GM12891 (cell line): ENCODE measurements at places on chromosomes 7 and 10.

DNA sequence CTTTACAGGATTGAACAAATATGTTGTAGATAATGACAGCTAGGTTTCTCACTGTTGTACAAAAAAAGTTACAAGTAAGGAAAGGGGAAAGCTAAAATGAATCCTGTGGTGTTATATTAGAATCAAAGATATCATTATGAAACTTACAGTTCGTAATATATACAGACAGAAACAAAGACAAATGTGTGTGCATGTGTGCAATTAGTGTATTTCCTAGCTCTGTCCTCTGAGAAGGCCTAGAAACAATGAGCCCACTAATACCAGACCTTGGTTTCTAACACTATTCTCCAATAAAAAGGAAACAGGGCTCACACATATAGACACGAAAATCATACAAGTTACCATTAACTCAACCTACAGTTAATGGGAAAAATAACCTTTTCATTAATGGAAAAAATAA lies 8.0 kb downstream of the KDM7A start:
- no peak for DNase-seq

DNA sequence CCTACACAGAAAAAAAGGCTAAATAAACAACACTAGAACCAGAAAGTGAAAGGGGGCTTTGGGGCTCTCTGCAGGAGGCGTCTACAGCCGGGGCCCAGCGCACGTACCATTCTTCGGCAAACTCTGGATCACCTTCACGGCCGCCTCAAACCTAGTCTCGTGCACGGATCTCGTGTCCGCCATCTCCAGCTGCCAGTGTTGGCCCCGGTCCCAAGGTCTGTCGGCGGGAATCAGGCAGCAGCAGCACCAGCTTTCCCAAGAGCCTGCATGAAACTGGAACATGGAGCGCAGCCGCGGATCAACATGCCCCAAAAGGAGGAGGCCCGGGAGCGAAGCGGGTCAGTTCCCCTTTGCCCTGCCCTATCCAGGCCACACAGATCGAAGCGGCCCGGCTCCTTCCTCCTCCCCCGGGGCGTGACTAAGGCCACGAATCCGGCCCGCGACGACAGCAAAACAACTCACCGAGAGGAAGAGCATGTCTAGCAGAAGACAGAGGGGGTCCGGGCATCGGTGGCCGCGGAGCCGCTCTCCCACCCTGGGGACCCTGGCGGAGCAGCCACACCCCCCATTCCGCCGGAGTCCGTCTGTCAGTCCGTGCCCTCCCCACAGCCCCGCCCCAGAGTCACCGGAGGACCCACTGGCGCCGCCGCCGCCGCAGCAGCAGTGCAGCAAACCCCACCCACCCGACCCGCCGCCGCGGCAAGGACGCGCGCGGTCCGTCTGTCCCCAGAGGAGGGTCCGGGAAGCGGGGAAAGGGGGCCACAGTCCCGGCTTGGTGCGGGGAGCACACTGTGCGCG lies at the start of gene ACBD5:
Gene ACBD5 (minus strand): TSS at position 586 of the 798 bp plus-strand sequence. CDS start 109 bp downstream, at position 477.
- DNase-seq = no peak

DNA sequence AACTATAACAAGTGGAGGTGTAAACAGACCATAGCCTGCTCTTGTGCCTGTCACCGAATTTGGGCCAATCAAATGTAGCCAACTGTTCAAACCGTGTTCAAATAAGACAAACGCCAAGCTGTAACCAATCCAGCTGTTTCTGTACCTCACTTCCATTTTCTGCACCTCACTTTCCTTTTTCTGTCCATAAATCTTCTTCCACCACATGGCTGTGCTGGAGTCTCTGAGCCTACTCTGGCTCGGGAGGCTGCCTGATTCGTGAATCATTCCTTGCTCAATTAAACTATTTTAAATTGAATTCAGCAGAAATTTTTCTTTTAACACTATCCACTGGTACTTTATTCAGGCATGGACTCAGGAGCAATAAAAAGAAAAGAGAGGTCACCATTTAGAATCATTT lies 29.9 kb upstream of the COL1A2 start:
- no peak for DNase-seq

GRCh38 chr7:6422926-6423632 lies 24.7 kb downstream of the DAGLB start:
- DNase-seq = no peak

DNA sequence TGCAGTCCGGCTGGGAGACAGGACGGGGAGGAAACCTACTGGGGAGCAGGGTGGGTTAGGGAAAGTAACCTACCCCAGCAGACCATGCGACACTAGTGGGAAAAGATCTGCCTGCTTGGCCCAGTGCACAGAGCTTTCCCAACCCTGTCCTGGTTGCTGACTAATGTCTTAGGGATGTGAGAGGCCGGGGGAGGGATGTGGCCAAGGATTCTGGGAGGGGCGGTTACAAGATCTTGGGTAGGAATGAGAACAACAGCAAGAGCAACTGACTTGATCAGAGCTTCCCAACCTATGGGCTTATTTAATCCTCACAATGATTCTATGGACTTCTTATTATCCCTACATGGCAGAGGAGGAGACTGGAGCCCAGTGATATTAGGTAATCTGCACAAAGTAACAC lies 24.0 kb upstream of the EIF5AL1 start:
- no peak for DNase-seq

GRCh38 chr7:518630-519483 lies 789 bp downstream of the PDGFA start:
- no peak for DNase-seq

DNA sequence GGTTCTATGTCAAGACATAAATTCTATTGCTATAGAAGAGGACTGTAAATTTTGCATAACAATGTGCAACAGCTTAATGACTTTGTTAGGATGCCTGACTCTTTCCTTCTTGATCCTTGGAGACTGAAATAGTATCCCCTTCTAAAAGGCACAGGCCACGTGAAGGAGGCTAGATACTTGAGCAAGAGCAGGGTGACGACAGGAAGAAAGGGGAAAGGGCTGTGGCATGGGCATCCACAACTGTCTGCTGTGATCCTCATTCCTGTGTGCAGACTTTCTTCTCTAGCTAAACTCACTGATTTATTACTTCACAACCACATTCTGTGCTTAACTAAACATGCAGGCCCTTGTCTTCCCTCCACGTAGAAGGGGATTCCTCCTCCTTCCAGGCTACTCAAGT lies 1111.8 kb upstream of the C7orf33 start:
- DNase-seq = no peak

GRCh38 chr10:86795353-86795752 lies 38.9 kb downstream of the BMPR1A start:
- no peak for DNase-seq

DNA sequence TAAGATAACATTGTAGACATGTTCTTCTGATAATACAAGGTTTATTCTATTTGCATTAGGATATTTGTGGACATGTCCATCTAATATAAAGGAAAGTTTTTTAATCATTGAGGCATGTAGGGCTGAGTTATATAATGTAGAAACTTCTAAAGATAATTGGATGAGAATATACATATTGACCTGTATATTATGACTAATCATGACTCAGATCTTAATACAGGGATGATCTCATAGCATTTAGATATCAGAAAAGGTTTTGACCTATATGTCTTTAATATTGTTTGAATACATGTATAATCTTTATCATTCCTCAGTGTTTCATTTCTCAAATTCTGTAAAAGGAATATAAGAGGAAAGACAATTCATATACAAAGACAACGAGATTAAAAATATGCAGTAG lies 39.2 kb downstream of the CD36 start:
- DNase-seq = no peak

DNA sequence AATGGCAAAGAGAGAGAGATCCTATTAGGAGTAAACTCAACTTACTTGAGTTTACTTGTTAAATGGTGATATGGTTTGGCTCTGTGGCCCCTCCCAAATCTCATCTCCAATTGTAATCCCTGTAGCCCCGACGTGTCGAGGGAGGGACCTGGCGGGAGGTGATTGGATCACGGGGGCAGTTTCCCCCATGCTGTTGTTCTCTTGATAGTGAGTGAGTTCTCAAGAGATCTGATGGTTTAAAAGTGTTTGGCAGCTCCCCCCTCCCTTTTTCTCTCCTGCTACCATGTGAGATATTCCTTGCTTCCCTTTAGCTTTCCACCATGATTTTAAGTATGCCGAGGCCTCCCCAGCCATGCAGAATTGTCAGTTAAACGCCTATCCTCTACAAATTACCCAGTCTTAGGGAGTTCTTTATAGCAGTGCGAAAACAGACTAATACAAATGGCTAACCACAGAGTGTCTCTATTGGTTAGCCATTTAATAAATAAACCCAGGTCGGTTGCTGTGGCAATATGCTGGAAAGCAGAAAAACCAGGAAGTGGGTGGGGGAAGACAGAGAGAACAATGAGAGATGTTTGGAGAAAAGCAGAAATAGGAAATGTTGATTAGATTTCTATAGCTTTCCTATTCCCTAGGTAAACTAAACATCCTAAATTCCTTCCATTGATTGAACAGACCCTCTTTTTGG lies 3.0 kb upstream of the STMP1 start:
- no peak for DNase-seq

DNA sequence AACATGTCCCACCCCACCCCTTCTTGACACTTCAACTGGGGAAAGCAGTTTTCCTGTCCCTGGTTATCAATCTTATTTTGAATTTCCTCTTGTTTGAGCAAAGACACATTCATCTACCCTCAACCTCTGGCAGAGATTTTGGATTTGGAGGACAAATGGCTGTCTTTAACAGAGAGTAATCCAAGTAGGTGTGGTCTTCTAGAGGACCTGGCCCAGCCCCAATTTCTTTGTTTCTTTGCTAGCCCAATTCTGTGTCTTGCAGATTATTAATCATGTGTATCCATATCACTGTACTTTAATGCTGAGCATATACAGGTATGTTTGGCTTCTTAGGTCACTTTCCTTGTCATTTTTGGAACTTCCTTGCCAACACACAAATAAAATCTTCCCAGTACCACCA lies 58.8 kb upstream of the ADCY1 start:
- no peak for DNase-seq

DNA sequence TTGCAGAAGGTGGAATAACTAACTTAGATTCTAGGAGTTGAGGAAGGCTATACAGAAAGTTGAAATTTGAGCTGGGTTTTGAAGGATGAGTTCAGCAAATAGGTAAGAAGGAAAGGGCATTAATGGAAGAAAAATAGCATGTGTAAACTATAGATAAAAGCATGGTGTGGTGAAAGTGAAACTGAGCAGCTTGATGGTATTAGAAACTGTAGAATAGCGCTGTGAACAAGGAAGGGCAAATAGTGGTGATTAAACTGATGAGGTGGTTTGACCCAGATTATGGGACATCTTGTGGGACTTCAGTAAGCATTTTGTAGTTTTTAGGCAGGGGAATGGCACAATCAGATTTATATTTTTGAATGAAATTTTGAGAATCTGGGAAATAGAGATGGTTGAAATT lies 90.5 kb downstream of the EXOC6 start:
- DNase-seq = no peak

- peak; percentile 51 for DNase-seq
Observed at GRCh38 chr10:70672165-70673042, at the start of gene ADAMTS14. ADAMTS14 (plus strand) TSS chr10:70672506; CDS start chr10:70672803, 297 bp downstream.

DNA sequence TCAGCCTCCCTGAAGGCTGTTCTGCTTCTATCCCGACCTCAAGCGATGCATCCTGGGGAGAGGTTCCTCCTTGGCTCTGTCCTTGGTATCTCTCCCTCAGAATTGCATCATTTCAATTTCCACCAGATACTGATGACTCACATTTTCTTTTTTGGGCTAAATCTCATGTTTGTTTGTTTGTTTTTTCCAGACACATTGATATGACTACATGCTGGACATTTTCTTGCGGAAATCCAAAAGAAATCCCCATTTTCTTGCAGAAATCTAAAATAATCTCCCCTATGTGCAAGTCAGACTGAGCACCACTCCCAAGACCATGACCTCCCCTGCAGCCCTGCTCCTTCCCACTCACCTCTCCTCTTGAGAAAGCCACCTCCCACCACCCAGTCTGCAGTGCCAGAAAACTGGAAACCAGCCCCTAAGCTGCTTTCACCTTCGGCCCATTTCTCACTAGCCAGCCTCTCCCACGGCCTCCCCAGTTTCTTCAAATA lies 260.2 kb upstream of the PRKCQ start:
- no peak for DNase-seq

GRCh38 chr10:63157845-63158624 lies 24.9 kb downstream of the NRBF2 start:
- DNase-seq = no peak

DNA sequence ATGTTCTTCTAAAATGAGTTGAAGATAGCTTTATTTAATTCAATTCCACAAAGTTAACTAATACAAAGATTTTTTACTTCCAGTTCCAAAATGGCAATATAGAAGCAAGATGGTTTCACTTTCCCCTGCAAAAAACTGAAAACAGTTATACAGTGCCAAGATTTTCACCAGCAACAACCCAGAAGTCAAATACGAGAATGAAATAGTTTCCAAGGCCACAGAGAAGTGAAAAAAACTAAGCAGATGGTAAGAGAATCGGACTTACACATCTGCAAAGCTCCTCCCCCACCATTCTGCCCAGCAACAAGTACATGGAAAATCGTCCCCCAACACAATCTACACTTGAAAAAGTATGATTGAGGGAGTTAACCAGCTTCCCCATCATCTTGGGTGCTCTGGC lies 30.3 kb upstream of the KEL start:
- DNase-seq = no peak

GRCh38 chr10:89274928-89275327 lies 23.4 kb upstream of the LIPA start:
- DNase-seq = no peak

GRCh38 chr7:132343199-132343598 lies 233.1 kb downstream of the PLXNA4 start:
- DNase-seq = no peak

GRCh38 chr10:100744136-100744986 lies 1.0 kb upstream of the PAX2 start:
- no peak for DNase-seq

DNA sequence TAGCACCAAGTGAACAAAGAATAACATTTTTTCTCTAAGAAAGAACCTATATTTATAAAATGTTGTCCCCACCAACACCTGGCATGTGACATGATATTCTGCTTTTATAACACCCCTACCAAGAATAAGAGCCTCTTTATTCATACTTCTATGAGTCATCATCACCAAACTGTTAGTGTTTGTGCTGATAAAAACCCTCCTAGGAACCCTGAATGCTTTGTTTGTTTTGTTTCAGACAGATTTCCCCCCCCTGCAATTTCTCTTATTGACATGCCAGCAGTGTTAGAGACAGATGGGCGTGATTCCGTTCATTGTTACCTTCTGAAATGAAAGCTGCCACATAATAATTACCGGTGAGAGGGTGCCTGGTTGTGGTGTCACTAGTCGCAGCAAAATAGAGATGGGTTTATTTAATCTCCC lies 651.1 kb downstream of the SORCS1 start:
- no peak for DNase-seq

GRCh38 chr7:8387551-8388256 lies 45.7 kb upstream of the NXPH1 start:
- DNase-seq = no peak

- no peak for DNase-seq
Observed at GRCh38 chr7:106893591-106893990, 28.5 kb downstream of the PIK3CG start.

GRCh38 chr7:92873776-92874175 lies 37.4 kb upstream of the CDK6 start:
- no peak for DNase-seq

- DNase-seq = no peak
Observed at GRCh38 chr7:25180592-25180923, 47.7 kb downstream of the NPVF start.
